NCI-H1436 treated with DMSO at 0.1 percent for 48 hours (cell line): ENCODE measurements at places on chromosomes 7 and 10.

GRCh38 chr10:33481184-33481583 is 146.7 kb upstream of the NRP1 start:
- DNase-seq = no peak

DNA sequence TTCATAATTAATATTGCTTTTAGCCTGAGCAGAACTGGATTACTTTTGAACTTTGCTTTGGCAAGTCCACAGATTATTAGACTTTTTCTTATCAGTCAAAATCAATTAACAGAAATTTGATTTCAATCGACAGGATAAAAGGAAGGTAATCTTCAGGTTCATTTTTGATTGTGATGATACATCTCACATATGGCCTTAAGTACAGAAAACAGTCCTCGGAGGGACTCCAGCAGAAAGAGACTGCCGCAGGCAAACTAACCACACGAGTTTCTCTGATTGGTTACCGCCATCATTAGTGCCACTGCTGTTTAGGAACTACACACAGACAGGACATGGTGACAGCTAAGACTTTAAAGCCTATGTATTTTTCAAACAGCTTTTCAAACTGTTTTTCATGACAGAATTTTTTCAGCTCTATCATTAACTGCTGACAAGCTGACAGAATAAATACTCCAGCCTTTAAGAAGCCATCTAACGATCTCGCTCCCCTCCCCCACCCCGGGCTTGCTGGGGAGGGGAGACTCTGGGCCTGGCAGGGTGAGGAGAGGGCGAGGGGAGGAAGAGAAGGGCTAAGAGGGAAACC is 668.2 kb downstream of the KCNMA1 start:
- no peak for DNase-seq

GRCh38 chr10:3172081-3172445 is 519 bp downstream of the PITRM1 start:
- DNase-seq = no peak

DNA sequence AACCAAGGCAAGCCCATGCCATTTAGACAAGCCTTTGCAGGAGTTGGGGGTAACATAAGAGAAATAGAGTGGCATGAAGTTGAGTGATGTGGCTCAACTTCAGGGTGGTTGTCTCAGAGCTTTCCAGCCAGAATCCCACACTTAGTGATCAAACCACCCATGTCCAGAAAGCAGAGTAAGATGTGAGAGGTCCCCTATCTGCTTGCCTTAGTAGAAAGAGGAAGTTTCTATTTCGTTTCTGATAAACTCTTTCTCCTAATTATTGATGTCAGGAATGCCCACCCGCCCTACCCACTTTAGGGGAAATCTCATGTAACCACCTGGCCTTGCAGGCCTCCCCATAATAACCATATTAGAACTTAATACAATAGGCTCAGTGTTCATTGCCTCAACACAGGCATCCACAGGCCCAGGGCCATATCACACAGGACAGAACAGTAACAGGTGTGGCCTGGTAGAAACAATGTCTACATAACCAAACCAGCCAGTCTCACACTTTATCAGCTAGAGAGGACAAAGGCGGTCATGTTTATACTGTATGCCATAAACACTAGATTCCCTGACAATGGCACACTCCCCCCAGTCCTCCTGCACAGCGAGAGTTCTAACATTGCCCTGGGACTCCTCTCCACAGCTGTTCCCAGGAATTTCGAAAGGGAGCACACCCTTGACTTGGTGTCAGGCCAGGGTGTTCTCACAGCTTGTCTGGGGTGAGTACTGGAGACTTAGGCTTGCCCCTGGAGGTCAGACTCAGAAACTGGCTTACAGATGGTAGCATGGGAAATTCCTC is 364.4 kb downstream of the CXCL12 start:
- no peak for DNase-seq

- DNase-seq = peak; percentile 51
Measured at GRCh38 chr7:144513334-144513733, 109.8 kb upstream of the NOBOX start.

GRCh38 chr7:2520761-2521290 is 1.3 kb downstream of the LFNG start:
- DNase-seq = no peak

DNA sequence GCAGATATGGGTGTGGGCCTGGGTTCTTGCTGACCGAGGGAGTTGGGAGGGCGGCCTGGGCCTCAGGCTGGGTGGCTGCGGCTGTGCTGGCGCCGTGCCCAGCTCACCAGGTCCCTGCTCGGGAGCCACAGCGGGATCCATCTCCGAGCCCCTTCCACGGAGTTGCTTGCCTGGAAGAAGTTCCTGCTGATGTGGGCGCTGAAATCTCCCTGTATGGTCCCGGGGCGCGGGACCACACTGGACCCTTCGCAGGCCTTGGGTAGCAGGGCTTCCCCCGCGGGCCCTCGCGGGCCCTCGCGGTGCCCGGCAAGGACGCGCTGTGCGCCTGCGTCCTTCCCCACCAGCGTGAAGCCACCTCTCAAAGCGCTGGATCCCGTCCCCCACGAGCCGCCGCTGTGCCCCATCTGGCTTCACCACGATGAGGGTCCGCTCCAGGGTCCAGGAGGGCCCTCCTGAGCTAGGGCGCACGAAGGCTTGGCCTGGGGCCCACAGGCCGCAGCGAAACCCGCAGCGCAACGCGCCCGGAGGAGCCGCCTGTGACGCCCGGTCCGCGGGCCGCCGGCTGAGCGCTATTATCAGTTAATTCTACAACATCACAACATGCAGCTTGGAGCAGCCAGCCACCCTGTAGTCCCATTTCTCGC is 31.5 kb downstream of the RAB19 start:
- DNase-seq = no peak

DNA sequence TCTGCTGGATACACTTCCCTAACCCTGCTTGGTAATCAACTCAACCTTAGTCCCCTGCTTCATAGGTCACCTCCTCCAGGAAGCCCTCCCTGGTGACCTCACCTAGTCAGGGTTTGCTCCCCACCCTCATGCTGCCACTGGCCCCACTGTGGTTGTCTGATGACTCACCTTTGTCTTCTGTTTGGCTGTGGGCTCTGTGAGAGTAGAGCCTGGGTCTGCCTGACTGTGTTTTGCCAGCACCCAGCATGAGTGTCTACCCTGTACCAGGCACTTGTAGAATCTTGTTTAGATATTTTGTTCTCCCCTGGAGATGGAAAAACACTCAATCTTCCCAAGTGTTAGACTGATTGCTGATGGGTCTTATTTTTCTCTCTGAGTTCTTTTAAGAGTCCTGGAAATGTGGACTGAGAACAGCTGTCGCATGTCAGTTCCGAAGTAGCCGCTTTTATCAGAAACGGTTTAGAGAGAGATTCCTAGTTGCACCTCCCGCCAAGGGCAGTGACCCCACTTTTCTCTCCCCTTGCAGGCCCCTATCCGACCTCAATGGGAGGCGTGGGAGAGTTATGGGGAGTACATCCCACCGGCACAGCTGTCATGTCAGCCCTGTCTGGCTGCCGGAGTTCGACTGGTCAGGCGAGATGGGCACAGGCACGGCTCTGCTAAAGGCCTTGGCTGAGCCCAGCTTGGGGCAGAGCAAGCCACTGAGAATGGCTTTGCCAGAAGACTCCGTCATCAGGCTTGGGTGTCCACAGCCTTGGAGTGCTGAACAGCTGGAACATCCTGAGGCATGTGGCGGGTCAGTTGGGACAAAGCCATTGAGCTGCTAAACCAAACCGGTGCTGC is 134.3 kb downstream of the GRK5 start:
- no peak for DNase-seq

- DNase-seq = no peak
Measured at GRCh38 chr7:26726051-26726450, 138.3 kb downstream of the SKAP2 start.

GRCh38 chr7:158138329-158138597 is 449.4 kb downstream of the PTPRN2 start:
- no peak for DNase-seq

DNA sequence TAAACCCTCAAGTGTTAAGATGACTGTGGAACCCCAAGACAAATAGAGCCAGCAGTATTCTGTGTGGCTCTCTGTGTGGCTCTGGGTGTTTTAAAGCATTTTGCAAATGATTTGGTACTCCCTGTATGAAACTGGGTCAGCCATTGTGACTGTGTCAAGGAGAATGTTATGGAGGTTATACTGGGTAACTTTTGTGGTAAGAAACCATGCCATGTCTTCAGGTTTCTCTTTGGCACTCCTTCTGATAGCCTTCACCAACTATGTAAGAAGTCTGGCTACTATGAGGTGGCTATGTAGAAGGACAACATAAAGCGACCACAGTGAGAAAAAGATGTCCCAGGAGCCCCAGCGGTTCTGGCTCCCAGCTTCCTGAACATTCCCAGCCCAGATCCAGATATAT is 226.6 kb upstream of the RHOBTB1 start:
- no peak for DNase-seq

- DNase-seq = no peak
Measured at GRCh38 chr10:125141150-125141859, 19.1 kb downstream of the CTBP2 start.

DNA sequence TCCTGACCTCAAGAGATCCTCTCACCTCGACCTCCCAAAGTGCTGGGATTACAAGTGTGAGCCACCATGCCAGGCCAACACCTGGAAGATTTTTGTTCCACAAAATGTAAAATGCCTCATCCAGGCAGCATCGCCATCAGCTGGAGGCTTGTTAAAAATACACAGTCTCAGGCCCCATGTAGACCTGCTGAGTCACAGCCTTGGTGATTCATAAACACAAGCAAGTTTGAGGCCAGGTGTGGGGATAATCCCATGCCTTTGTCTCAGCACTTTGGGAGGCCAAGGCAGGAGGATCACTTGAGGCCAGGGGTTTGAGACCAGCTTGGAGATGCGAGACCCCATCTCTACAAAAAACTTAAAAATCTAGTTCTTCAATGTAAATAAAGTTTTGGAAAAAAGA is 49.1 kb upstream of the FOXK1 start:
- no peak for DNase-seq

- no peak for DNase-seq
Measured at GRCh38 chr10:14326581-14326980, 4.1 kb downstream of the FRMD4A start.

DNA sequence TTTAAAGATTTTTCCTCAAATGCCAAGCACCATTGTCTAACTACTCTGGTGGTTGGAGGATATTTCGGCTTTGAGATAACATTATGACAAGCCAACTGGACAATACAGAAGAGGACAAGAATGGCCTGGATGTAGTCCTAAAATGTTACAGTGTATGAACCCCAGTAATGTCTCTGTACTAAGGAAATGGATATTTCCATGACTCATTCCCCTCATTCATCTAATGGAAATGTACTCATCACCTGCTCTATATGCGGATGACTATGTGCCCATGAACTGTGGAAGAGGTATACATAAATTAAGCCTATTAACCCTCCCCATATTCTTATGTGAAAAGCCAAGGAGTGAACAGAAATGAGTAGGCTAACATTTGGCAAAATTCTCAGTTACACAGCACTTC is 207.9 kb downstream of the CACNA2D1 start:
- DNase-seq = no peak

DNA sequence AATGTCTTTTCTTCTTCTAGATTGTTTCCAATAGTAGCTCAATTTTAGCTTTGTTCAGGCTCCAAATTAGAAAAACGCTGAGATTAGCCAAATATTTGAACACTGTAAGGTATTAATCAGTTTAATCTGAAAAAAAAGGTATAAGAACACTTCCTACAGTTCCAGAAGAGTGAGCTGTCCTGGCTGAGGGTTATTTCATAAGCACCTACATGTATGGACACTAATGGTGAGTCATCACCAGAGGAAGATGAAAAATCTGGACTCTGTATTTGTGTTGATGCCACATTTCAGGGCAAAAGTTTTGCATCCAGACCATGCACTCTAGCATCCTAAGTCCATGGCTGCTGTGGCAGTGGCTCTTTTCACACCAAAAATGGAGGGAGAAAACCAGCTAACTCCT is 189.5 kb downstream of the ANKRD30A start:
- DNase-seq = no peak

GRCh38 chr7:53422291-53422690 is 386.9 kb downstream of the POM121L12 start:
- no peak for DNase-seq

DNA sequence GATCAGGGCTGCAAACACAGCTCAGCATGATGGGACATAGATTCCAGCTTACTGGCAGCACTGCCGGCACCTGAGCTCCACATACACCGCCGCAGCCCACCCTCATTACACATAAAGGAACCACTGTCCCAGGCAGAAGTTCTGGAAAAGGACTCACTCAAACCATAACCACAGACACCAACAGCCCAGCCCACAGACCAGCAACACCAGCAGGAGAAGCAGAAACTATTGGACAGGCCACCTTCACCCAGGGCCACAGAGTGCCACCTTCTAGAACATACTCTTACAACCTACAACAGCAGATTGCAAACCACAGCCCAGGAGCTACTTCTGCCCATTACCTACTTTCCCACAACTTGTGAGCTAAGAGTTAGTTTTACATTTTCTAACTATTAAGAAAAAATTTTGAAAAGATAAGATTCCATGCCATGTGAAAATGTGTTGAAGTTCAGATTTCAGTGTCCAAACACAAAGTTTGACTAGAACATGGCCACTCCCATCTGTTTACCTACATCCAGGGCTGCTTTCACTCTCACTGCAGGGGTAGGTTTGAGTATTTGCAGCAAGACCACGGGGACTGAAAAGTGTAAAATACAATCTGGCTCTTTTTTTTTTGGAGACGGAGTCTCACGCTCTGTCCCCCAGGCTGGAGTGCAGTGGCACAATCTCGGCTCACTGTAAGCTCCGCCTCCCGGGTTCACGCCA is 153.0 kb downstream of the TNS3 start:
- DNase-seq = no peak

GRCh38 chr10:99457813-99458212 is 27.4 kb upstream of the GOT1 start:
- DNase-seq = no peak

DNA sequence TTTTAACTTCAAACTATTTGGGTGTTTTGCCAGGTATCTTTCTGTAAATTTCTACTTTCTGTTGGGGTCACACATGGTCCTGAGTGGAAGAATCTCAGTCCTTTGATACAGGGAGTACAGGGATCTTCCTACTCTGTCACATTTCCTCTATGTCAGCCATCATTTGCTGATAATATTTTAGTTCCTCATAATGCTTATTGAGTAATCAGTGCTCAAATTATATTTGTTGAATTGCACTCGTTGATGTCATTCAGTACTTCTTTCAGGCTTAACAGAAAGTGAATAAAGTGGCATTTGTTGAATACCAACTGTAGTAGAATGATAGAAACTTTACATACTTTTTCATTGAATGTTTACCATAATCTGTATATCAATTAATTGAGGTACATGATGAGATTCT is 31.9 kb downstream of the WDR11 start:
- DNase-seq = no peak

- no peak for DNase-seq
Measured at GRCh38 chr10:450463-450862, 239.0 kb downstream of the DIP2C start.

GRCh38 chr7:155837126-155837479 is 24.8 kb upstream of the SHH start:
- DNase-seq = no peak

- no peak for DNase-seq
Measured at GRCh38 chr10:10223131-10223530, 794.5 kb upstream of the CELF2 start.
